Retina (tissue), 1 donor: ENCODE measurements at places on chromosomes 7 and 10.

- DNase-seq: no peak
These were observed 2.7 kb downstream of the CAV1 start for GRCh38 chr7:116527521-116527920.

- DNase-seq: no peak
These were observed 600.2 kb downstream of the SORCS3 start for GRCh38 chr10:105241254-105241653.

DNA sequence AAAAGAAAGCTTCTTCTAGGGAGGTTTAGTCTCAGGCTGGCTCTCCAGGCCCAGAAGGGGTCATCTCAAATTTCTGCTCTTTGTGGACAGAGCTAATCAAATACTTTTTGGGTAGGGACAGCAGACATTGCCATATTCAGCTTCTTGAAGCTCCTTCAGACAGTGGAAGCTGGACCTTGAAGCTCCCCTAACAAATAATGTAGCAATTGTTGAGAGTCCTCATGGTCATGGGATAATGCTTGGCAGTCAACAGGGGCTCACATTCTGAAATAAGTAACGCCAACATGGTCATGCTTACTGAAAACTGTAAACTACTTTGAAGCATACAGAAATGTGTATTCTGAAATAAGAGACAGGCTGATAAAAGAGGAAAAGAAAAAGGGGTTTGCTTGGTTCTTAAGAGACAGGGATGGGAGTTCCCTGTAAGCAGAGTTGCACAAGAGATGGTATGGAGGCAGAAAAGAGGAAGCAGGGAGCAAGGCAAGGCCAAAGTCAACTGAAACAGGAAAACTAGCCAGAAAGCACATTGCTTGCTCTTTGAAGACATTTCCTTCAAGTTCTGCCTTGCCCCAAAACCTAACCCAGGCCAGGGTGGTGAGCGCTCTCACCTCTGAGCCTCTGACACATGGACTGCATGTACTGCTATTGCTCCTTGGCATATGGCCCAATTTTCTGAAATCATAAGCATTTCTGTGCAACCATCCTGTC lies 53.1 kb upstream of the KMT2E start:
- DNase-seq: no peak

DNA sequence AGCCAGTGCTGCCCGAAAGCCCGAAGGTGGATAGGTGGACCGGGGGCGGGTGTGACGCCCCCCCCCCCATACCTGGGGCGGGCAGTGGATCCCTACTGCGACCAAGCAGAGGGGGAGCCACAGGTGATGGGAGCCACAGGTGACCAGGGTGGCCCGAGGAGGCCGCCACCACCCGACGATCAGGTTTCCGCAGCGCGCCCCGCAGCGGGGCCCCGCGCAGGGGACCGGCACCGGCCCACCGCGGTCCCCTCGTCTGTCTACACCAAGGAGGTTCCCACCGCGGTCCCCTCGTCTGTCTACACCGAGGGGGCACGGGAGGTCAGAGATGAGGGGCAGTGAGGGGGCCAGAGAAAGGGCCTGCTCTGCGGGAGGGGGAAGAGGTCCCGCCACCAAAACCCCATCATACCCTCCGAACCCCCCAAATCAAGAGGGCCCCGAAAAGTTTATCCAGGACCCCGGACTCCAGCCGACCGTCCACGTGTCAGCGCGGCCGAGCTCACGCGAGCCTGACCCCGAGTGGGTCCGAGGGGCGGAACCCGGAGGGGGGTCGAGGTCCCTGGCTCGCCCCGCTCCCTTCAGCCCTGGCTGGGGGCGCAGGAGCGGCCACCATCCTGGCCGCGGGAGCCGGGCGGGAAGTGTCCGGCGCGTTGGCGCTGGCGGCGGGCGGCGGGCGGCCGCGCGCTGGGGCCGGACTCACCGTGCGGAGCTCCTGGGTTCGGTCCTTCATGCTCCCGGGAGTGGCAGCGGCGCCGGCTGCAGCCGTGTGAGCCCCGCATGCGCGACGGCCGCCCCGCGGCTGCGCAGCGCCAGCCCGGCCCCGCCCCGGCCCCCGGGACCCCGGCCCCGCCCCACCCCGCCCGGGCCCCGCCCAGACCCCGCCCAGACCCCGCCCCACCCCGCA lies at the start of gene STX1A:
Gene STX1A, minus strand, starts transcription at position 765 of the 901 bp plus-strand sequence. Its CDS starts 38 bp downstream, at position 727.
- DNase-seq: no peak

GRCh38 chr7:37943905-37944736 lies 23.7 kb downstream of the EPDR1 start:
- DNase-seq: peak; percentile 14
